ENCODE measurements at places on chromosomes 12 and 14.

GRCh38 chr14:80200093-80200492, 11.2 kb downstream of the DIO2 start:
- H3K4me1 ChIP-seq = peaks cover under 1% of the 10 kb centered on the region
- no peak overlapping the region for H3K27ac ChIP-seq
- no peaks in the 10 kb centered on the region for H3K36me3 ChIP-seq
- no peak overlapping the region for H3K4me3 ChIP-seq
- H3K27me3 ChIP-seq = no peaks in the 10 kb centered on the region

DNA sequence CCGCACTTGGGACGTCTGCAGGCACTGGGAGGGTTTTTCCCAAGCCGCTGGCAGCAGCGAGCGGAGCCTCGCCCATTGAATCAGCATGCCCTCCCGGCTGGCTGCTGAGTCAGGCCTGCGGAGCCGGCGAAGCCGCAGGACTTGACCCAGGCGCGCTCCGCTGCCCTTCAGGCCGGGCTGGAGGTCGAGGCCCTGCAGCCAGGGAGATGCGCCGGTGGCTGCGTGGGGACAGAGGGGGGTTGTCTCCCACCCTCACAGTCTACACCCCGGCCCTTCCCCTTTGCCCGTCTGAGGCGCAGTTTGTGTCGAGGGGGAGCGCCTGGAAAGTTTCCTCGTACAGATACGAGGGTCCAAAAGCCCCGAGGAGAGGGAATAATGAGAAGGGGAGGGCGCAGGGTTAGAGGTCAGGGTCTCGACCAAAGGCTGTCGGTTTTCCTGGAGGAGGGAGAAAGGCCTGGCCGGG, 759 bp upstream of the KLC1 start:
- H3K36me3 ChIP-seq = peaks cover 5% of the 10 kb centered on the region
- peaks cover 7% of the 10 kb centered on the region for H3K27me3 ChIP-seq
- H3K27ac ChIP-seq = peak overlapping the region; percentile 92
- H3K4me3 ChIP-seq = peak overlapping the region; percentile 82
- peaks cover 47% of the 10 kb centered on the region for H3K4me1 ChIP-seq
- DNase-seq = peak; percentile 72

- no peak overlapping the region for H3K27ac ChIP-seq
- H3K27me3 ChIP-seq = peaks cover 7% of the 10 kb centered on the region
- no peak for DNase-seq
- H3K36me3 ChIP-seq = no peaks in the 10 kb centered on the region
- no peaks in the 10 kb centered on the region for H3K4me1 ChIP-seq
- H3K4me3 ChIP-seq = no peak overlapping the region
These were observed 21.0 kb downstream of the RTN1 start for GRCh38 chr14:59849411-59850130.

GRCh38 chr14:23544511-23545447, 6.8 kb downstream of the ZFHX2 start:
- H3K27me3 ChIP-seq = peaks cover 25% of the 10 kb centered on the region
- H3K4me1 ChIP-seq = peaks cover 21% of the 10 kb centered on the region
- peak overlapping the region; percentile 61 for H3K4me3 ChIP-seq
- peak; percentile 59 for DNase-seq
- H3K36me3 ChIP-seq = peaks cover 14% of the 10 kb centered on the region
- H3K27ac ChIP-seq = peak overlapping the region; percentile 86

GRCh38 chr12:3165078-3165980, 88.2 kb downstream of the TSPAN9 start:
- DNase-seq = no peak
- H3K27me3 ChIP-seq = peaks cover 15% of the 10 kb centered on the region

- H3K4me1 ChIP-seq = no peaks in the 10 kb centered on the region
- peaks cover 32% of the 10 kb centered on the region for H3K27me3 ChIP-seq
- H3K36me3 ChIP-seq = no peaks in the 10 kb centered on the region
These were observed 137.2 kb upstream of the GSC start for GRCh38 chr14:94906991-94907587.

GRCh38 chr12:119447618-119448017, 113.1 kb downstream of the CCDC60 start:
- peaks cover 17% of the 10 kb centered on the region for H3K27me3 ChIP-seq
- peaks cover 13% of the 10 kb centered on the region for H3K4me1 ChIP-seq
- H3K27ac ChIP-seq = no peak overlapping the region
- no peaks in the 10 kb centered on the region for H3K36me3 ChIP-seq

- no peaks in the 10 kb centered on the region for H3K36me3 ChIP-seq
- no peak overlapping the region for H3K4me3 ChIP-seq
- no peak overlapping the region for H3K27ac ChIP-seq
- no peak for DNase-seq
- H3K4me1 ChIP-seq = peaks cover 5% of the 10 kb centered on the region
These were observed 21.5 kb downstream of the USP44 start for GRCh38 chr12:95529693-95530225.

- DNase-seq = no peak
- H3K27me3 ChIP-seq = peaks cover 29% of the 10 kb centered on the region
- H3K27ac ChIP-seq = no peak overlapping the region
- no peak overlapping the region for H3K4me3 ChIP-seq
These were observed 3.7 kb downstream of the ASB2 start for GRCh38 chr14:93972618-93973205.

GRCh38 chr14:69647213-69647612, 35.8 kb downstream of the SUSD6 start:
- peaks cover 62% of the 10 kb centered on the region for H3K4me1 ChIP-seq
- DNase-seq = no peak
- no peak overlapping the region for H3K27ac ChIP-seq
- no peak overlapping the region for H3K4me3 ChIP-seq

- H3K36me3 ChIP-seq = no peaks in the 10 kb centered on the region
- DNase-seq = no peak
- no peak overlapping the region for H3K4me3 ChIP-seq
- H3K27ac ChIP-seq = no peak overlapping the region
- peaks cover 4% of the 10 kb centered on the region for H3K27me3 ChIP-seq
These were observed 332.1 kb downstream of the NELL2 start for GRCh38 chr12:44544018-44544417.
